ENCODE measurements at places on chromosomes 11 and 22.
A peak's percentile ranks its signal among the peaks of the same experiment; 100 is the strongest.

DNA sequence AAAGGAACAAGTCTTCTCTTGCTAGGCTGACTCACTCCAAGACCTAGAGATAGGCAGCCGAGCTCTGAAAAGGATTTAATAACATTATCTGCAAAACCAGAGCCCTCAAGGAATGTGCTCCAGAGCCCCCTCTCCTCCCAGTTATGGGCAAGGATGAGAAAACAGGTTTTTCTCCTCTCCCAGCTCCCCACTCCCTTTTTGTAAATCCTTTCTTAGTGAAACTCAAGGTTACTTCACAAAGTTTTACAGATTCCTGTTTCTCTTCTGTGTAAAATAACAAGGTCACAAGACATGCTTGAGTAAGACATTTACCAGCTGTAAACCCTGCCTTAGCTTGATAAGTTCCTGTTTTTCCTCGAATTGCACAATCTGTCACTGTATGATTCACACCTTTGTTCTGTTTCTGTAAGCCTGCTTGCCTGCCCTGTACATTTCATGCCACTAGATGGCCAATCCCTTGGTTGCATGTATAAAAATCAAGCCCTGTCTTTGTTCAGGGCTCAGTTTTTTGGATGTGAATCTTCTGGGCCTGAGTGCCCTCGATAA lies 489.4 kb downstream of the KCNA4 start:
- DNase-seq, result peak; percentile 74

DNA sequence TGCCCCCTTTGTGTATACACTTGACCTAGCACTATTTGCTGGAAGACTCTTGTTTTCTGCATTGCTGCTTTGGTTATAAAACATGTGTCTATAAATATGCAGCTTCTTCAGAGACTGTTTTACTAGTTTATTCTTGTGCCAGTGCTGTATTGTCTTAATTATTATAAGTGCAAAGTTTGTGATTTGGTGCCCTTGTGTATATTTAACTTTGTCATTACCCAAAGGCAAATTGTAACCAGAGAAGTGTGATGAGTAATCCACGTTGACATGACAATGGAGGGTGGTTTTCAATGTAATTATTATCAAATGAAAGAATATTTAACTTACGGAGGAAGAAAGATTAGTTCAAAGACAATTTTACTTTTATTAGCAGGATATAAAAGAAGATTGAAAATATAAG lies 75.0 kb upstream of the PRODH start:
- no peak for DNase-seq

DNA sequence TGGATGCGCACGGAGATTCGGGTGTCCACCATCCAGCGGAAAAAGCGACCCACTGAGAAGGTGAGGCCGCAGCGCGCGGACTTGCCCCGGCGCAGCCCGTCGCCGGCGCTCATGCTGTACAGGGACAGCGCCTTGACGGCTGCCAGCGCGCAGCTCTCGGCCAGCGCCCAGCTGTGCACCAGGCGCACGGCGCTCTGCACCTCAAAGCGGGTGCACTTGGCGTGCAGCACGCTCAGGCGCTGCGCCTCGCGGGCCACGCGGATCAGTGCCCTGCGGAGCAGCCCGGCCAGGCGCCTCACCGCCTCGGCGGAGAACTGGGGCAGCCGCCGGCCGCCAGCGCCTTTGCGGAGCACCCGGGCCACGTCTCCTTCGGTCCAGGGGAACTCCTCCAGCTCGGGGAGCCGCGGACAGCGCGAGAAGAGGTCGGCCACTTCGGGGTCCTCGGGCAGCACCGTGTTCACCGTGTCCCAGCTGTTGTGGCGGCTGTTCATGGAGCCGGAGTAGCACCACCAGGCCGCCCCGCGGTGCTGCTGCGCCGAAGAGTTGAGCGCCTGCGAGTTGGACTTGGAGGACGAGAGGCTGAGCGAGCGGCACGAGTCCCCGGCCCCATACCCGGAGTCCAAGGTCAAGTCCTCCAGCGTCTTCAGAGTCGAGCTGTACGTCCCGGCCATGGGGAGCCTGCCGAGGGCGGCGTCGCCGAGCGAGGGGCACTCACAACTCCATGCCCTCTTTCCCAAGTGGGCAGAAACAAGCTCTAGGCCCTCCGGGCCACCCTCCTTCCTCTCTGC lies 703 bp downstream of the ABTB2 start:
- peak; percentile 51 for DNase-seq

DNA sequence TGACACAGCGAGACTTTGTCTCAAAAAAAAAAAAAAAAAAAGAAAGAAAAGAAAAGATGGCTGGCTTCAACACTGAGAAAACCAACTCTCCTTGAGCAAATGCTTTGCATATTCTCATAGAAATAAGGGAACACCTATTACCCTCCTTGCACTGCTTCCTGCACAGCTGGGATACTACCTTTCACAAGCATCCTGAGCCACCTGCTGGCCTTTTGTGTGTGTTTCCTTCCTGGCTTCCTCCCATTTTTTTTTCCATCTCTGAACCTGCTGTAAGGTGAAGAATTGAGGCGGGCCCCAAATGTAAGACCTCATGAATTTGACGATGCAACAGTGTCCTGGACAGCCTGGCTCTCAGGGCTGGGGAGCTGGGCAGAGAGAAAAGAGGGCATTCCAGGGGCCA lies 1.9 kb upstream of the RFPL3 start:
- no peak for DNase-seq

- DNase-seq, result no peak
Observed at GRCh38 chr11:27387362-27387761, 24.3 kb upstream of the CCDC34 start.

- no peak for DNase-seq
Observed at GRCh38 chr11:57430952-57431351, 4.0 kb upstream of the SLC43A3 start.

GRCh38 chr11:102580185-102580951 lies 44.8 kb downstream of the MMP20 start:
- DNase-seq, result peak; percentile 35
